SW 1271 (cell line): ENCODE measurements at places on chromosomes 16 and 17.
A peak's percentile ranks its signal among the peaks of the same experiment; 100 is the strongest.

DNA sequence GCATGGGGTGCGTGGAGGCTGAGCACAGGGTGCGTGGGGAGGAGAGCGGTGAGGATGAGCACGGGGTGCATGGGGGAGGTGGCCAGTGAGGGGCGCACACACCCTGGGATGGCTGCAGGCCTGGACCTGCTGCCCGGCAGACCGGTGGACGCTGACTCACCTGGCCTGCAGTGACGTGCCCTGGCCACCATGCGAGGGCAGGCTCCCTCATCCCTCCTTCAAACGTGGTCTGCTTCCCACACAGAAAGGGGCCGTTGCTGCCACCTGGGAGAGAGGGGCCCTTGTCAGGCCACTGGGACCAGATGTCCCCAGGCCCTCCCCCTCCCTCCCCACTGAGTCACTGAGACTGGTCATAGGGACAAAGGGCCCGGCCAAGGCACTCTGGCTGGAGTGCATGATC, 20.1 kb upstream of the APRT start:
- no peak for DNase-seq

- no peak for DNase-seq
Observed at GRCh38 chr17:4576729-4577322, 7.5 kb upstream of the SMTNL2 start.

GRCh38 chr17:2962236-2962635, 101.2 kb downstream of the OR1D5 start:
- no peak for DNase-seq

DNA sequence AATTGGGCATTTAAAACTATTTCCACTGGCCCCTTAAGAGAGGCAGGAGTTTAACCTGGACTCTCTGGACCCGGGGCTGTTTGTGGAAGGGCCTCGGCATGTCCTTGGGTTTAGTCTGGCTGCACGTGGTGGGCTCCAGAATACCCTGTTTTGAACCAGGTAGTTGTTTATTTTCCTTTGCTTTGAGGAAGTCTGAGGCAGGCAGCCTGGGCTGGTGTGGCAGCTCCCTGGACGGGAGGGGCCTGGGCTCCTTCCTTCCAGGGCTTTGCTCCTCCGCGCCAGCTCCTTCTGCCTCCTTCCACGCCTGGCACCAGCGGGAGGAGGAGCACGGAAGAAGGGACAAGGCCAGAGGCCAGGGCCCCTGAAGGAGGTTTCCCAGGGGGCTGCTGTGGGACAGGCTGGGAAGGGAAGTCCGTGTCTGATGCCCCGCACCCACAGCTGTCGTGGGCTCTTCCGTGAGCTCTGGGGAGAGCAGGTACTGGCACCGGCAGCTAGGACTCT, 15.5 kb downstream of the BANP start:
- no peak for DNase-seq

GRCh38 chr16:89338863-89339262, 121.4 kb downstream of the ZNF778 start:
- no peak for DNase-seq

DNA sequence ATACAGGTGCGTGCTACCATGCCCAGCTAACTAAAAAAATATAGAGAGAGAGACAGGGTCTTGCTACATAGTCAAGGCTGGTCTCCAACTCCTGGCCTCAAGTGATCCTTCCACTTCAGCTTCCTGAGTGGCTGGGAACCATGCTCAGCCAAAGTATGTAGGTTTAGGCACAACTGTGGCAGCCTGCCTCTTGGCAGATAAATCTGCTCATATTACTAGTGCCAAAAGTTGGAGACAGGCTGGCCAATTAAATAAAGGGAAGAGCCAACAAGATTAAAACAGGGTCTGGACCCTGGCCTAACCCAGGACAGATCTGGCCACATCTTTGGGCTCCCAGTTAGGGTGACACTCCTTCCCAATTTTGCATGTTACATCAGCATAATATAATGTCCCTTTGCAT, 151.7 kb downstream of the CBLN1 start:
- no peak for DNase-seq

- DNase-seq = no peak
Observed at GRCh38 chr16:27564224-27564623, 14.3 kb downstream of the KATNIP start.

- DNase-seq = no peak
Observed at GRCh38 chr16:30669903-30670824, 11.9 kb downstream of the FBRS start.

GRCh38 chr17:2077040-2077439, 22.1 kb downstream of the HIC1 start:
- no peak for DNase-seq

GRCh38 chr16:67000384-67001351, 12.3 kb downstream of the CES4A start:
- DNase-seq = no peak

DNA sequence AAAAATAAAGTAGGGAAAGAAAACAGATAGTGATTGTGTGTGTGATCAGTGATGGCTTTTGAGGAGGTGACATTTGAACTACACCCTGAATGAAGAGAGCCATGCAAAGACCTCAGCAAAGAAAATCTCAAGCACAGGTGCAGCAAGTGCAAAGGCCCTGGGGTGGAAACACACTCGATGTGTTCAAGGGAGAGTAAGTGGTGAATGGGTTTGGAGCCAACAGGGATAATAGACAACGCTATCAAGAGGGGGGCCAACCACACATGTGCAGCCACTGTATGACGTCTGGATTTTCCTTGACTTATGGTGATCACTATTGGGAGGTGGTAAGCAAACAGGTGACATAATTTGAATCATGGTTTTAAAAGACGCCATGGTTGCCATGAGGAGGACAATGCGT, 564.2 kb downstream of the WWOX start:
- DNase-seq = no peak

GRCh38 chr17:66255112-66255511, 25.9 kb upstream of the APOH start:
- DNase-seq = peak; percentile 48

DNA sequence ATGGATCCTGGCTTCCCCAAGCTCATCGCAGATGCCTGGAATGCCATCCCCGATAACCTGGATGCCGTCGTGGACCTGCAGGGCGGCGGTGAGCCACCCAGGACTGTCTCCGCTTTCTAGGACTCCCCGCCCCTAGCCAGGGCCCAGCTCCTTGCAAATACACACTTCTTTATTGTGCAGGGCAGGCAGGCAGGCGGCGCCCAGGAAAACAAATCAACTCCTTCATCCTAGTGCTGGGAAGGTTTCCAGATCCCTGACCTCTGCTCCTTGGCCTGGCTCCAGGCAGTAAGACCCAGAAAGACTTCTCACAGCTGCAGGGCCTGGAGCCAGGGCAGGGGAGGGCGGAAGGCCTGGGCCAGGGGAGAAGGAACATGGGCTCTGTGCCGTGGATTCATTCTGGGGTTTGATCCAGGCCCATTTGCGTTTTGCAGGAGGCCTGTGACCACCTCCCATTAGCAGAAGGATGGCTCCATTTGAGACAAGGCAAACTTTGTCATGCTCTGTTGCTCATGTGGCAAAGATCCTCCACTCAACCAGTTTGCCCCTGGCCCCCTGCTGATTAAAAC, 6.0 kb upstream of the LPCAT2 start:
- no peak for DNase-seq

GRCh38 chr17:33377837-33378595, 84.9 kb upstream of the ASIC2 start:
- no peak for DNase-seq

GRCh38 chr16:2692251-2692947, 10.1 kb downstream of the KCTD5 start:
- DNase-seq = no peak

DNA sequence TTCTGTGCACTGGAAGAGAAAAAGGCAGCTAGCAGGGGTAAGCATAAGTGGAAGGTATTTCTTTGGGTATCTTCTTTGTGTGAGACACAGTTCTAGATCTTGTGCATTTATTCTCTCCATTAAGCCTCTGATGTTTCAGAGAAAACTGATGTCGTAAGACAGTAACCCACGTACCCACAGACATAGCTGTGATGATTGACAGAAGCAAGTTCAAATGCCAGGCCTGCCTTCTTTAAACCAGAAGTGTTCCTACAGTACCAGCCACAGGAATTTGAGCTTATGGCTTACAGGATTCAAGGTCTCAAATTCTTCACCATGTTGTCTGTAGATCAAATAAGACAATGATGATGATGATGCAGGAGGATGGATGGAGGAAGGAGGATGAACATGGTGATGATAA, 161.4 kb upstream of the KCNJ16 start:
- DNase-seq = no peak

DNA sequence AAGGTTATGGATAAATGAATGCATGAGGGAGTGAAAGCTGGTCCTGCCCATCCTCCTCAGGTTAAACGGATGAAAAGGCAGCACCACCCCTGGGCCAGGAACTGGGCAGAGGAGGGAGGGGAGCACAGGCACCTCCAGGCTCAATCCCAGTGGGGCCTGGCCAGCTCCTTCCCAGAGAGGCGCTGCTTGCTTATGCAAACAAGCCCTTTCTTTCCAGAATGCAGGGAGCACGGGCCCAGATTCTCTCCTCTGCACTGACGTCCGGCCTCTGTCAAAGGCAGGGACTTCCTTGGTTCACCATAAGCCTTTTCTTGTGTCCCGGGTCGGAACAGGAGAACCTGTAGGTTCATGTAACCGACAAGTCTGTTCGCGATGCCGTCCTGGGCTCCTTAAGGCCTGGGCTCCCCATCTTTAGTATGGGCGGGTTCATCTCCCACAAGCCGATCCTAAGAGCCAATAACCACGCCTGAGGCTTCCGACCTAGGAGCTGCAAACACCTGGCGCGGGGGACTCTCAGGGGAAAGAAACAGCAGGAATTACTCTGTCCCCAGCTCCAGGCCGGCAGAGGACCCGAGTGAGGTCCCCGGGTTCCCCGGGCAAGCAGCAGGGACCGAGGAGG, 16.3 kb downstream of the ENPP7 start:
- DNase-seq = no peak

DNA sequence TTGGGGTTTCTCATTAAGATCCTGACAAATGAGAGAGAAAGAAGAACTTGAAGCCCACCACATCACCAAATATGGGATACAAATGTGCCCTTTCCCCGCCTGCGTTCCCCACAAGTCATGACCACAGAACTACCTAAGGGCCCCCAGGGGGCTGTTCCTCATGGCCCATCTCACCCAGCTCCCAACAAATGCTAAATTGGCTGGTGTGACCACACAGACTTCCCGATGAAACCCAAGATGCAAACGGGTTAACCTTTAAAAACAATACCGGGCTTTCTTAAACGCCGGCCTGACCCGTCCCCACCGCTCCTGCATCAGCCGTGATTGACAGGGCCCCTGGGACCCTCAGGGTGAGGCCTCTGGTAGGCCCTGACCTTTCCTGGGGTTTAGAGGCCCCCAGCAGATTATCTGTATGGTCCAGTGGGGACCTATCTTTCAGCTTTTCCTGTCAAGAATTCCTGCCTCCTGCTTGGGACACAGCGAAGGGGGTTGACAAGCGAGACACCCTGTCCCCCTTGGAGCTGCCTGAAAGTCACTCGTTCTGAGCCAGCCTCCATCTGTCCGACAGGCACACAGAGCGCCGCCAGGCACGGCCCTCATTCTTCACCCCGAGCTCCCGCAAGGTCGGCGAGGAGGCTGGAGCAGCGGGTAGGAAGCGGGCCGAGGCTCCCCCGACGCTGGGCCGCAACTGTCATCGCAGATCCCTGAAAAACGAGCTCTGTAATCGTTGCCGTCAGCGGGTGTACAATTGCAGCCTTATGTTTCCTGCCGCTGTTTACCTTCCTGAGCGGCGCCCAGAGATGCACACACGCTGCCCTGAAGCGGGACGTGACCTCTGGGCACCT, 300.1 kb downstream of the FOXL1 start:
- no peak for DNase-seq

- DNase-seq = no peak
Observed at GRCh38 chr17:79322211-79323123, 247.8 kb downstream of the ENGASE start.

- DNase-seq = no peak
Observed at GRCh38 chr17:34606763-34607162, 27.4 kb downstream of the TMEM132E start.

GRCh38 chr17:77959926-77960521, 1.5 kb downstream of the TNRC6C start:
- DNase-seq = no peak

GRCh38 chr17:46191322-46192188, 1.7 kb downstream of the KANSL1 start:
- DNase-seq = peak; percentile 62

GRCh38 chr17:50452630-50453300, 15.9 kb downstream of the CHAD start:
- no peak for DNase-seq

DNA sequence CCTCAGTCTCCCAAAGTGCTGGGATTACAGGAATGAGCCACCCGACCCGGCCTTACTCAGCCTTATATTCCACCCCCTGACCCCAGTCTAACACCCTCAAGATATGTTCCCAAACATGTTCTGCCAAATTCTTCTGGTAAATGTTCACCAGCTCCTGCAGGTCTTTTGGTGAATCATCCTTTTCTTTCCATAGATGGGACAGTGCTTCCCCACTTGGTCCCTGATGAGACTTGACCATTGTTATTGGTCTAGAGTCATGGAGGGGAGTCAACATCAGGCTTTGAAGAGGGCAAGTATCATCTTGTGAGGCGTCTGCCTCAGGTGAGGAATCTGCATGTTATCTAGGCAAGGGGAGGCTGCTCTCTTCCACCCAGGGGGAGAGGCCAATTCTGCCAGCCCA, 10.4 kb upstream of the RUNDC3A start:
- no peak for DNase-seq

DNA sequence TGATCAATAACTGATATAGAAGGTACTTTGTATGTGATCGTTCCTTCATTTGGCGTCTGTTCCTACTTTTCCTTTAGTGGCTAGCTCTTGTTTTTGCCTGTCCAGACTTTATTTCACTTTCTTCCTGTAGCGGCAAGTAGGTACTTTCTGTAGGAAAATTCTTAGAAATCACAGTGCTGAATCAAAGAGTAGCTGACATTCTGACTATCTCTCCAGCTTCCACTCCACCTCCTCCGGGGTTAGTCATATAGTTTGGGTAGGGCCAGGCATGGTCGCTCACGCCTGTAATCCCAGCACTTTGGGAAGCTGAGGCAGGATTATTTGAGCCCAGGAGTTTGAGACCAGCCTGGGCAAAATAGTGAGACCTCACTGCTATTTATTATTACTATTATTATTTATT, 29.9 kb upstream of the PAFAH1B1 start:
- no peak for DNase-seq

DNA sequence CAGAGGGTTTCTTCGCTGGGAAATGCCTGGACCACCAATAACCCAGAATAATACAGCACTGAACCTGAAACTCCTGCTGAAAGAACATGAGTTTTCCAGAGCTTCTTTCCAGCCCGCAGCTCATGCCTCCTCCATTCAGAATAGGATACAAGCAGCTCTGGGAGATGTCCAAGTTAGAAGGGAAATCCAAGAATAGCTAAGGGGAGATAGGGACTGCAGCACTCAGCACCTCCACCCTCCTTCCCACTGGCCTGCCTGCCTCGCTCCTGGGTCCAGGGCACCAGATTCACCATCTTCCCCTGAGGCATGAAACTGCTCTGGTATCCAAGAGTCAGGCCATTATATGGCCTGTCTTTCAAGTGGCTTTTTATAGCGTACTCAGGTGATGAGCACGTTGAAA, 4.1 kb downstream of the KRT31 start:
- no peak for DNase-seq

- DNase-seq = no peak
Observed at GRCh38 chr17:48769009-48769675, 40.6 kb upstream of the HOXB13 start.

GRCh38 chr17:32947736-32948135, 19.8 kb downstream of the TMEM98 start:
- no peak for DNase-seq
